ENCODE measurements at places on chromosomes 12 and 14. TPM values are rescaled to one million over a fixed set of nuclear protein-coding genes. Genes with fewer than 3 reads are reported as not detected.

DNA sequence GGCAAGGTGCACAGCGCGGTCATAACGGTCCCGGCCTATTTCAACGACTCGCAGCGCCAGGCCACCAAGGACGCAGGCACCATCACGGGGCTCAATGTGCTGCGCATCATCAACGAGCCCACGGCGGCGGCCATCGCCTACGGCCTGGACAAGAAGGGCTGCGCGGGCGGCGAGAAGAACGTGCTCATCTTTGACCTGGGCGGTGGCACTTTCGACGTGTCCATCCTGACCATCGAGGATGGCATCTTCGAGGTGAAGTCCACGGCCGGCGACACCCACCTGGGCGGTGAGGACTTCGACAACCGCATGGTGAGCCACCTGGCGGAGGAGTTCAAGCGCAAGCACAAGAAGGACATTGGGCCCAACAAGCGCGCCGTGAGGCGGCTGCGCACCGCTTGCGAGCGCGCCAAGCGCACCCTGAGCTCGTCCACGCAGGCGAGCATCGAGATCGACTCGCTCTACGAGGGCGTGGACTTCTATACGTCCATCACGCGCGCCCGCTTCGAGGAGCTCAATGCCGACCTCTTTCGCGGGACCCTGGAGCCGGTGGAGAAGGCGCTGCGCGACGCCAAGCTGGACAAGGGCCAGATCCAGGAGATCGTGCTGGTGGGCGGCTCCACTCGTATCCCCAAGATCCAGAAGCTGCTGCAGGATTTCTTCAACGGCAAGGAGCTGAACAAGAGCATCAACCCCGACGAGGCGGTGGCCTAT is 875 bp downstream of the HSPA2 start:
- no peak for DNase-seq

- no peak for DNase-seq
These were observed 202.7 kb upstream of the BCL2L14 start for GRCh38 chr12:11868027-11868426.

DNA sequence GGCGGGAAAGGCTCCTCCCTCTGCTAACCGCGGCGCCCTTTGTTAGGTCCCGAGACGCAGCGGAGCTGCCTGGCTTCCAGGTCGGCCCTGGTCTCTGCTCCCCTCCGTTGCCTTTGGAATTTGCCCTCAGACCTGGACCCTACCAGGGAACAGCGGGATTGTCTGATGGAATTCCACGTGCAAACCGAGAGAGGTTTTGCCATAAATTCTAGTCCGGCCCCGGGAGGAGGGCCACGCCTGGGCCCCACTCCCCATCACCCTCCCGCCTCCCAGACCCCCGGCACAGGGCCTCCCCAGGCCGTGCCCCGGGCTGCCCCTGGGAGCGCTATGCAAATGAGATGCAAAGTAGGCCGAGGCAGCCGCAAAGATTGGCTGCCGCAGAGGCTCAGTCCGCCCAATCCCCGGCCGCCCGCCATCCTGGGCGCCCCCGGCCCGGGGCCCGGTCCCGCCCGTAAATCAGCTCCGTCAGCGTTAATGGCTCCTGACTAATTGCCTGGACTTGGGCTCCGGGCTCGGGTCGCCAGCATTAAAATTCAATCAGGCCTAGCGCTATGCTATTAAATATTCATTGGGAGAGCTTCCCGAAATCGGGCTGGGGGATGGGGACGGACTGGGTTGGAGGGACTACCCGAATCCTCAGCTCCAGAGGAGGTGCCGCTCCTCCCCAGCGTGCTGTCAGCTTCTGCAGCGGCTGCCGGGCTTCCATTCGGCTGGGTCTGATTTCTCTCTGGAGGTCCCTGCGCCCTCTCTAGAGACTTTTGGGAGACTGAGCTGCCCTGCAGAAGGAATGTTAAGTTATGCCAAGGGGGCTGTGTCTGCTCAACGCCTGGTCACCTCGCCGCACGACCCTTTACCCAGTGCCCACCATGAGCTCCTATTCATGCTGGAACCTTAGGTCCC is 15.7 kb upstream of the FIGNL2 start:
- no peak for DNase-seq

- DNase-seq: peak; percentile 57
These were observed 21.2 kb downstream of the PRPF40B start for GRCh38 chr12:49644620-49644994.

DNA sequence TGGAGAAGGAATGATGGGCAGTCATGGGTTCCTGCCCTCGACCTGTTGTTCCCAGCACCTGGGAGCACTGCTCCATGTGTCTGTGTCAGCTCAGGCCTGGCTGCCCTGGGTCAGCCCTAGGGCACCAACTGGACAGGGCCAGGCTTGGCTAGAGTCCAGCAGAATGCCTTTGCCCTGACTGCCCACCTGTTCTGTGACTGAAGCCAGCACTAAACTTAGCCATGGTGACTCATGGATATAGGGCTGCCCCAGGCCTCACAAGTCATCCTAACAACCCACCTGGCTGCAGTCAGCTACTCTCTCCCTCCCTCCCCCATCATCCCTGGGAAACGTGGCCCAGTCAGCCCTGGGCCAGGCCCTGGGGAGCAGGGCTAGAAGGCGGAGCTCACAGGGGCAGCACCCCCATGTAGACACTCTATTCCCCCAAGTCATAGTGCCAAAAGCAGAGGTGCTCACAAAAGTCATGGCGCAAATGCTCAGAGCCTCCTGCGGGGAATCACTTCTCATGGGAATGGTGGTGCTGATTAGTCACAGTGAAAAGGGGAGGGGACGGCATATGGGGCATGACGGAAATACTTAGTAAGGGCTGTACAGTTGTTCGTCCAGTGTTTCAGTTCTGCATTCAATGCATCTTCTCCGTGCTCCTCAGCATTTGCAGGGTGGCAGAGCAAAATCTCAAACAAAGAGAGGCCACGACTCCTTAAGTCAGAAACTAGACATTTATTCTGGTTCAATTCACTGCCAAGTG is 52.0 kb upstream of the NTF3 start:
- no peak for DNase-seq

DNA sequence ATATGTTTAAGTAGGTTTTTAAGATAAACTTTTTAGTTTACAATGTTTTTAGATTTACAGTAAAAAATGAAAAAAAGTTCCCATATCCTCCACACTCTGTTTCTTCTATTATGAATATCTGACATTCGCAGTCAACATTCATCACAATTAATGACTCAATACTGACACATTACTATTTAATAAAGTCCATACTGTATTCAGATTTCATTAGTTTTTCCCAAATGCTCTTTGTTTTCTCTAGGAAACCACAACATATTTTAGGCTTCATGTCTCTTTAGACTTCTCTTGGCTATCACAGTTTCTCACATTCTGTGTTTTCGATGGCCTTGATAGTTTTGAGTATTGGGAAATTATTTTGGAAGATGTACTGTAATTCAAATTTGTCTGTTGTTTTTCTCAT is 399.8 kb downstream of the SLC6A15 start:
- no peak for DNase-seq

DNA sequence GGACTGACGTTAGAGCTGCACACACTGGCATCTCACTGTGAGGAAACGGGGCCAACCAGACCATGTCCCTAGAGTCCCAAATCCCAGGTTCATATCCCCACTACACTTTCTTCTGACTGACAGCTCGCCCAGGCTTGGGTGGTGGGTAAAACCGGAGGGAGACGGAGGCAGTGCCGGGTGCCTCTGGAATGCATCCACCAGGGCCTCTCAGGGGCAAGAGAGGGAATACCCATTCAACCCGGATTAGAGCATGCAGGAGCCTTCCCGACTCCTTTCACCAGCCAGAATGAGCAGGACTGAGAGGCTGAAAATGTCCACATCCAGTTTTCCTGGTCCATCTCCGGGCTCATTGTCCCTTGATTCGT is 297.2 kb downstream of the ADGRD1 start:
- DNase-seq: no peak

DNA sequence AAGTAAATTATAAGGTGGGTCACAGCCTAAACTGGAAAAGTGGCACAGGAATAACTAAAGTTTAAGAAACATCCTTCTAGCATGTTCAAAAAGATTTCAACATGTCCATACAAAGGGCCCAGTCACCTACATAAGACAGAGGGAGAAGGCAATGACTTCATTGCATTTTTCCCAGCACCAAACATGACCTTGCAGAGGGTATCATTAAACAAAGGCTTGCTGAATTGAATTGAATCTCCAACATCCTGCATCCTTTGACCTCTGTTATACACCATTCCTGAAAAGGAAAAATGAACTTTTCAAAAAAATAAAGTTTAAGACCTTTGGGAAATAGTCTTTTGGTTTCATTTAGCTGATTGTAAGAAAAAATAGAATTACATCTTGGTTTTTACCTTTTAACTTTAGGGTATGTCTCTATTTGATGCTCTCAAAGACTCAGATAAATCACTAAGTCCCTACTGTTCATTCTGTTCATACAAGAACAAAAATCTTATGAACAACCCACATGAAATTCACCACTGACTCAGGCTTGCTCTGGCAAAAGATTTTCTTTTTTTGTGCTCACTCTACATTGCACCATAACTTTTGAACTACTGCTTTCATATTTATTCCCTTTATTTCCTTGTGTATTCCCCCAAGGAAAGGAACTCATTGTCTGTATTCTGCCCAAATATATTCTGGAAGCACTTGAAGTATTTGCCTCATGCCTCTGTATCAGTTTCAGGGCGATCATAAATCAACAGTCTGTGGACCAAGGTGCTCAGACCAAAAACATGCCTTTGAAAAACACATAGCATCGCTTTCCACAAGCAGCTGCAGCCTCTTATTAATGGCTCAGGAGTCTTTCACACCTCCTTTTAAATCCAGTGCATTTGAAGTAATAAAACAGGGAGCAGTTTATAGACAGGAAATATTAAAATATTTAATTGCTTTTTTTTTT is 121.7 kb downstream of the DUSP6 start:
- no peak for DNase-seq

DNA sequence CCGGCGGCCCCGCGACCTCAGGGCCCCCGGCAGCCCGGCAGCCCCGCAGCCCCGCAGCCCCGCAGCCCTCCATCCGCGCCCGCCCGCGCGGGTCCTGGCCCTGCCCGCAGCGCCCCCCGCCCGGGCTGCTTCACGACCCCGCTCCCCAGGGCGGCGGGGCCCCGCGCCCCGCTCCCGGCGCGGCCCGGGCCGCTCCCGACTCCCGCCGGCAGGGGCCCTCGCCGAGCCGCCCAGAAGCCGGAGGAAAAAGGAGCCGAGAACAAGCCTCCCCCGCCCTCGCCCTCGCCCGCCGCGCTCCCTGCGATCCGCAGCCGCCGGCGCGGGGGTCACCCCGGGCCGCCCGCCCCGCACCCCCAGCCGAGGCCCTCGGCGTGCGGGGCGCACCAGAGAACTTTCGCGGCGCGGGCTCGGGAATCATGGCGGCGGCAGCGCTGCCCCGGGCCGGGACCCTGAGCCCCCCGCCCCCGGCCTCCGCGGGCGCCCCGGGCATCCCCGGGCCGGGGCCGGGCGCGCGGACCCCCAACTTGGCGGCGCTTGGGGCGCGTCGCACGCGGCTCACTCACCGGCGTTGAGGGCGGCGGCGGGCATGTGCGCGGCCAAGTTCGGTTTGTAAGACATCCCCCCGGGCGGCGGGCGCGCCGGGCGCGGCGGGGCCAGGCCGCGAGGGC is 521 bp downstream of the CDK2AP1 start:
- DNase-seq: peak; percentile 83

GRCh38 chr14:105876158-105876557 is 349.8 kb downstream of the TMEM121 start:
- peak; percentile 3 for DNase-seq

DNA sequence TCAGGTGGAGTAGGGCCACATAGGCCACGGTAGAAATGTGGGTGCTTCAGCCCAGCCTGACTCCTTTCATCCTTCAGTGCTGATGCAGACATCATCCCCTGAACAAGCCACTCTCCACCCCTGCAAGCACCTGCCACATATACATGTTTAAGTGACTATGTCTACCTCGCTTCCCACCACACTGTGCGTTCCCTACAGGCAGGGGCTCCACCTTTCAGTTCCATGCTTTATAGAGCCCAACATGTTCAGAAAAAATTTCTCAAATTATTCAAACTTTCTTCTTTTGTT is 11.6 kb downstream of the SLC7A7 start:
- DNase-seq: no peak

GRCh38 chr14:101120641-101121507 is 217.4 kb upstream of the RTL1 start:
- DNase-seq: peak; percentile 35

DNA sequence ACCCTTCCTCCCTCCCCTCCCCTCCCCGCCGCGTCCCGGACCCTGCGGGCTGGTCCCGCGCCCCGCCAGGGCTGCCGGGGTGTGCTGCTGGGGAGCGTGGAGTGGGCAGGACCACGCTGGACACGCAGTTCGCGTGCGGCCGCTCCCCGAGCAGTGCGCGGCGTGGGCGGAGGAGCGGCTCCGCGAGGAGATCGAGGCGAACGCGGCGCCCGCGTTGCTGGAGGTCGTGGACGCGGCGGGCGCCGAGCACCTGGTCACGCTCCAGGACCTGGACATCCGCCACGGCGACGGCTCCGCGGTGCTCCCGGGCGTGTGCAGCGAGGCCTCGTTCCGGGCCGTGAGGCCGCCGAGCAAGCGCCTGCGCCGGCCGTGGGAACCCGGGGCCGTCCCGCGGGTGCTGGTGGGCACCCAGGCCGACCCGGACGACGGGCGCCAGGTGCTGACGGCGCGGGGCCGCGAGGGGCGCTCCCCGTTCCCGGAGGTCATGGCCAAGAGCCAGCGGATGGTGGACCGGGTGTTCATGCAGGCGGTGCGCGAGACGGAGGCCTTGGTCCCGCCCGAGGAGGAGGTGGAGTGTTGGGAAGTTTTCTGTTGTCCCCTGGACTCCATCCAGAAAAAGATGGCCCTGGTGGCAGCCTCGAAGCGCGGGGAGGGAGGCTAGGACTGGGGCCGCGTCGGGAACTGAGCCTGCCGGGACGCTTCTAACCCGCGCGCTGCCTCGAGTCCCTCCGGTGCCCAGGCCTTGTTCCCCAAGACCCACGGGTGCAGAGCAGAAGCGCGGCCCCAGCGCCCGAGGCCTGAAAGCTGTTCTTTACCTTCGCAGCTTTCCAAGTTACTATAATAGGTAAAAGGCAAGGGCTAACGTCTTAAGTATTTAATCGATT is 54.7 kb upstream of the EIF5 start:
- DNase-seq: no peak

The MYF5 gene
- not detected for total RNA-seq

The HOXC4 gene
- 69.4 TPM for total RNA-seq

The LPCAT3 gene
- total RNA-seq: 44.6 TPM

The AMDHD1 gene
- 0.47 TPM for total RNA-seq

The TMEM19 gene
- 17.3 TPM for total RNA-seq

The SMCO2 gene
- not detected for total RNA-seq

The ZNF268 gene
- total RNA-seq: 30.3 TPM

The CYP46A1 gene
- total RNA-seq: 1.9 TPM

The GLIPR1L1 gene
- total RNA-seq: not detected

The SIX1 gene
- total RNA-seq: 0.16 TPM

The TMEM119 gene
- total RNA-seq: 43.2 TPM

The TMEM63C gene
- total RNA-seq: 7.7 TPM

The DTX1 gene
- total RNA-seq: 1.6 TPM

The PGF gene
- total RNA-seq: 8.6 TPM

The RNASE13 gene
- not detected for total RNA-seq

All from mesothelial cell of epicardium (in vitro differentiated cells).